Stimulated activated CD4-positive, alpha-beta T cell treated with anti-CD3 and anti-CD28 coated beads, TNF-alpha, amount 100 ng/mL, for 1 hour (primary cell): ENCODE measurements at places on chromosomes 5 and 9.

DNA sequence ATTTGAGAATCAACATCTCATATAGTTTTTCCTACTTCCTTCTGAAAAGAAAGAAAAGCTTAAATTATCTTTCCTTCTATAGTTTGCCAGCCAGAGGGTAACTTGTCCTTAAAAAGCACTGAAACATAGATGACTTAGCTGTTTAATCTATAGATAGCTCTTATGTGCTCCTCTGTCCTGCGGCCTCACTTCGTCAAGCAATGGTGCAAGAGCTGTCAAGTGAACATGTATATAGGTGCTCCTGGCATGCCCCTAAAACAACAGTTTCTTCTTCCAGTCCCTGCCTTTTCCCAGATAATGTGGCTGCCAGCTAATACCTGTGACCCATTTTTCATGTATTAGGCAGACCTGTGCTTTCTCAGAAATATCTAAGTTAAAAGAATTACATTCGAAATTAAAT, 287.7 kb upstream of the EFNA5 start:
- no peak for DNase-seq

DNA sequence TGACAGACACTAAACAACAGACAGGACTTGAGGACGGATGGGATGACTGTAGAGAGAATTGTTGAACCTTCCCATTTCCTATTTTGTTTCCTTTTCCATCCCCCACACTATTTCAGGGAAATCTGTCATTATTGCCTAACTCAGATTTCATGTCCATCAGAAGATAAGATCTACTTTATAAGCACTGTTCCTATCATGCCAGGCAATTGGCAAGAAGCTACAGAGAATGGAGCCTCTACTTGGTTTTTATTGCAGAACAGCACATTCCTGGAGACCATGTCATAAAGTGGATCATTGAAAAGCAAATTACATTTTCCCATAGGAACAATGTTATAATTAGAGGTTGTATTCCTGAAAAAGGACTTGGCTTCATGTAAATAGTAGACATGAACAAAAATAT, 173.7 kb upstream of the KIF2A start:
- DNase-seq: no peak

DNA sequence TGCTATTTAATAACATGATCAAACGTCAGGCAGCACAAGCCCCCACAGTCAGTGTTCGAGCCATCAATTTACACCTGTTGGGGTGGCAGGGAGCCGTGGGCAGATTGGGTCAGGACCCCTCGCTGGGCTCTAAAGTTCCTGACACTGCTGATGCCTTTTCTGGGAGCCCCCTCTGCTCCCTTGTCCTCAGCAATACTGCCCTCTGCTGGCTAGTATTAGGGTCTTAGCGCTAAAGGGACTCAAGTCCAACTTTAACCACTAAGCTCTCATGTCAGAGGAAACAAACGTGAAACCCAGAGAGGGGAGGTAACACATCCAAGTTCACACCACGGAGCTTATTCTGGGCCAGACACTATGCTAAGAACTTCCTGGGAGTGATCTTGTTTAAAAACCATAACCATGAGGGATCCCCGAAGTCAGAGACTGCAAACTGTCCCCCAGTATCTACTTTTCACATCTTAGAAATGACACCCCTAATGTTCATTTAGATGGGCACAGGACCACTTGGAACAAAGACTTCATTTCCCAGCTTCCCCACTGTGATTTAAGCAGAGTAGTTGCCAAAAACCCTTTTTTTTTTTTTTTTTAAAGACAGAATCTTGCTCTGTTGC, 20.4 kb downstream of the ANKS6 start:
- DNase-seq: no peak

GRCh38 chr5:51326844-51327243, 56.4 kb upstream of the ISL1 start:
- DNase-seq: no peak

DNA sequence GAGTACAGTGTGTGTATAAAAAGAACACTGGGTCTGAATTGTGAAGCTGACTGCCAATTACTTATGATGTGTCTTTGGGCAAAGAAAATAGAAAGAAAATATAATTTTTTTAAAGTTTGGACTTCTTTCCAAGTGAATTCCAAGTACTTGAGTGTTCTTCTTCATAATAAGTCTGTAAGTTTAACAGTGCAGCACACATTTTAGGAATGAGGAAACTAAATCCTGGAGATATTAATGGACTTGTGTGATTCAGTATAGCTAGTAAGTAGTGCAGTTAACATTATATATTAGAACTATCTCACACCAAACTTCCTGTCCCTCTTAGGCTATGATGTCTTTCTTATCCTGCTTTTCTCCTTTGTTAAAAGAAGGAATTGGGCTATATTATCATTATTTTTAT, 1953.8 kb downstream of the MAT2B start:
- DNase-seq: no peak

GRCh38 chr9:136268318-136268717, 22.7 kb upstream of the QSOX2 start:
- DNase-seq: no peak

GRCh38 chr9:61671276-61671973, 481.6 kb downstream of the SPATA31A7 start:
- DNase-seq: no peak

DNA sequence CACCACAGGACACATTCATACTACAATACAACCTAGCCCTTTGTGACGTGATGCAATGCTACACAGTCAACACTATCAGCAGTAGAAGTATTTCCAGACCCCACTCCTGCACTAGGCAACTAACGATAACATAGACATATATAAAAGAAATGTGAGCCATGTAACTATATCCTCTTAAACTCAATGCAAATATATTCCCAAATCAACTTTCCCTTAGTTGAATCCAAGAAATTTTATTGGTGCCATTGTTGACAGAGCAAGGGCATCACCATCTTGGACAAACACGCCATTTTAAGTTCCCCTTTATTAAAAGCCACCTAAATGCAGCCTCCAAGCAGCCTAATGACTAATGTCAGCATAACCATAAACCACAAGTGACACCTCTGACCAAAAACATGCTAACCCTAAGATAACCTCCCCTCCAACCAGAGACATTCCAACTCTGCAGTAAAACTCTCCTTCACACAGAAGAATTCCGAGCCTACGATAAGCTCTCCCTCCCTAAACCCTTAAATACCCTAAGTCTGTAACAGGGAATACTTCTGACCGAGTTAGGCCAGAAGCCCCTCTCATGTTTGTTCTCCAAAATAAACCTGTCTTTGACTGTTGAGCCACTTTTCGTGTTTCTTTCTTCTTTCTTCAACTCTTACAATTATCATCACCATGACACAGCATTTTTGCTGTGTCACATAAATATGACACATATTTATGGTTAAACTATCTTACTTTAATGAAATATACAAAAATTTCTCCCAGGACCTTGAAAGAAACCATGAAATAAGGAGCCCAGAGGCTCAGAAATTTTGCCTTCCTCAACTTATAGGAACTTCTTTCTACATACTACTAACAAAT, 1497.8 kb downstream of the EFNA5 start:
- no peak for DNase-seq

- DNase-seq: no peak
Observed at GRCh38 chr5:101009758-101010519, 106.9 kb upstream of the ST8SIA4 start.

GRCh38 chr9:34603610-34604231, 8.2 kb downstream of the RPP25L start:
- DNase-seq: peak; percentile 76

GRCh38 chr9:88932766-88933165, 58.5 kb upstream of the S1PR3 start:
- DNase-seq: no peak

- no peak for DNase-seq
Observed at GRCh38 chr5:81629986-81630385, 120.9 kb downstream of the SSBP2 start.
